CD4-positive, alpha-beta T cell (primary cell): ENCODE measurements at places on chromosomes 1 and 21.

- no peak for DNase-seq
Observed at GRCh38 chr1:183724350-183725042, 71.4 kb upstream of the APOBEC4 start.

- no peak for DNase-seq
Observed at GRCh38 chr21:35738347-35738961, 321.9 kb downstream of the SETD4 start.

DNA sequence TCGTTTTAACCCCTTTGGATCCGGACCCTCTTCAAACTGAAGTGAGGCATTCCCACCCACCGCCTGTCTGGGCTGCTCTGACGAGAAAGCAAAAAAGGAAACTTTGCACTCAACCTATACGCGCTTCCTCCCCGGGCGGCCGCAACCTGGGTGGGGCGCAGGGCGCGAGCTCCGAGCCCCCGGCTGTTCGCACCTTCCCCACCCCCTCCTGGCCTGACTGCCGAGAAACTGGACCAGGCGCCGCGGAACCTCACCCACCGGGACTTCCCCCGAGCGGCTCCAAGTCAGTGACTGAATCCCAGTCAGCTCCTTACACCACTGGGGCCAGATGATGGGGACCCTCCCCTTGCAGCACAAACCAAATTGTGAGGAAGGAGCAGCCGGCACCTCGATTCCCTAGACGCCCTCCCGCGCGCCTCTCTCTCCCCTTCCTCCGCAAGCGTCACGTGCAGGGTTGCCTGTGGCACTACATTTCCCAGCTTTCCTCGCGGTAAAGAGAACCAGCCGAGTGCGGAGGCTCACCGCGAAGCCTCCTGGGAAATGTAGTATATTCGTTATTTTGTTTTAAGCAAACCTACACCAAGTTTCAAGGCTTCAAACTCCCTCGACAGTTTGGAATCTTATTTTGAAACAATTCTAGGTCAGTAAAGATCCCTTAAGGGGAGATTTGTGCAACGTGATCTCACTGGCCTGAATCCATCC is at the start of gene RAB29:
Gene RAB29 (minus strand): TSS at position 468 of the 702 bp plus-strand sequence. CDS start 526 bp downstream, outside the sequence.
- peak; percentile 79 for DNase-seq

DNA sequence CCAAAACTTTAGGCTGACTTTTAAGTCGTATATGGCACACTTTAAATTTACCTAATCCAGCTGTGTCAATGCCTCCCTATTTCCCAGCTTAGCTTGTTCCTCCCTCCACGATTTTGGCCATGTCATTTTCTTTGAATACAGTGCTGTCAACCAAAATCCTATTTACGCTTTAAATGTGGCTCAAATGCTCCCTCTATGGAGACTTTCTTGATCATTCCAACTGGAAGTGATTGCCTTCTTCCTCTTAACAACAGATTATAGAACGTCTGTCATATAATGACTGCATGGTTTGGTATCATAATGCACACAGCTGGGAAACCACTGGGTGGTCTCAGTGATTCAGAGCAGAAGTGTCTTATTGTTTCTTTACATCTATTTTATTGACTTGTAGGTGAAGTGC is 18.9 kb upstream of the BATF3 start:
- DNase-seq, result no peak

- DNase-seq, result no peak
Observed at GRCh38 chr1:112536561-112536960, 27.8 kb downstream of the WNT2B start.

DNA sequence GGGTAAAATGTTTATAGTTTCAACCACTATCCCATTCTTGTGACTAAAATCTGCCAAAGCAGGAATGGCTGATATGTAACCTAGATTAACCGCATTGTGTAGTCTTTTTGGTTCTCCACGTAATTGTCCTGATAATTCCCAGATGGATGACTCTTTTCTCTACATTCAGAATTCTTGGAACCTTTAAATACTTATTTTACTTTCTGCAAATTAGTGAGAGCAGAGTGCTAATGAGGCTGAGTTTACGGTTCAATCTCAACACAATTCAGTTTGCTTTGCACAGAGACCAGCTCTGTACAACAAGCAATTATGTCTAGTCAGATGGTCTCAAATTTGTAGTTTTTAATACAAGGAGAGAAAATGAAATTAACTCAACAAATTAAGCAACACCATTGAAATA is 9.1 kb downstream of the CRB1 start:
- no peak for DNase-seq

- DNase-seq, result no peak
Observed at GRCh38 chr1:199447906-199448305, 579.6 kb upstream of the NR5A2 start.

DNA sequence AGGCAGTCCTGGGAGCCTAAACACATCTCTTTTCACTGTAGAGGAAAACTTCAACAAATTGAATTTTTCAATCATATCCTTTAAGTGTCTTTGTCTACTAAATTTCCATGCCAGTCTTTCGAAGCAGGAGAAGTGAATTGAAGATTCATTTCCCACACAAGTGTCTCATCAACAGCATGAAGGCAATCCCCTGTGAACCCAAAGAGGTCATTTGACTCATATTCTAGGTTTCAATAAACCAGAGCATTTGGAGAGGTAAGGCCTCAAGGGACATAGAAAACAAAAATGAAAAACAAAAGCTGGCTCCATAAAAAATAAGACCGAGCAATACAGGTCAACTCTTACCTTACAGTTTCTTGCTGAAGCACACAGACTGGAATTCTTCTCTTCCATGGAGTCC is 94.1 kb upstream of the ATP1B1 start:
- DNase-seq, result no peak

- no peak for DNase-seq
Observed at GRCh38 chr1:8259498-8260290, 58.2 kb upstream of the SLC45A1 start.

DNA sequence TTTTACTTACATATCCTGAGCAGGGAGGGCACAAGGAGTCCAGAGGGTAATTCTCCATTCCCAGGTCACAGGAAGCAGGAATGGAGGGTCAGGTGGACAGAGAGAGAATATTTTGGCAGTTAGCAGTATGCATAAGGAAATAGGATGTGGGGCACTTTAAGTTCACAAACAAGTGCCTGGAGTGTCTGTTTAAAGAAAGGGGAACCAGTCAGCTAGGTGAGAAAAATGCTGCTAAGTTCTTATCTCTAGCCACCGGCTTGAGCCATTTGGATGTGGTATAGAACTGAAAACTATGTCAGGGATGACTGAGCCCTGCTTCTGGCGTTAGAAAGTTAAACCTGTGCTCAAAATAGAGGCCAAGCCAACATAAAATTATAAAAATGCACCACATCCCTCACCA is 739.7 kb upstream of the NCAM2 start:
- no peak for DNase-seq

DNA sequence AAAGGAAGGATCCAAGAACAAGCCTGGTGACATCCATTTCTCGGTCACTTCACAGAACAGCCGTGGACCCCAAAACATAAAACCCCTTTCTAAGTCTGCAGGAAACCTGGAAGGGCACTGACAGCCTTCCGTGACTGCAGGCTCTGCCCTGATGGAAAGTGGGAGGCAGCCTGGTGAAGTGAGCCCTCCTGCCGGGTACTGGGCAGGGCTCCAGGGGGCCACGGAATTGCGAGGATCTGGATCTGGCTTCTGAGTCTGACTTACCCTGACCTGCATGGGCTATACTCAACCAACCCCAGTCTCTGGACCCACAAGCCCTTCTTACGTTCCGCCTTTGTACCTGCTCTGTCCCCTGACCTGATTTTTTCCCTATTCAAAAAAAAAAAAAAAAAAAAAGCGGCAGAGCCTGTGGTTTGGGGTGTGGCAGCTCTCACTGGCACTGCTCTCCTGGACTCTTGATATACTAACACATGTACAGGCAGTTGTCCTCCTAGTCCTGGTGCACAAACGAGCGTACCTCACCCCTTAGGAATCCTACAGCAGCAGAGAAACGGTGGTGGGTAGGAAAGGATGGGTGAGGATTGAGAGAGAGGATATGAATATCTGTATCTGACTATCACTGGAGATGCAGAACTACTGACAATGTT is 82.9 kb downstream of the BEND5 start:
- no peak for DNase-seq

DNA sequence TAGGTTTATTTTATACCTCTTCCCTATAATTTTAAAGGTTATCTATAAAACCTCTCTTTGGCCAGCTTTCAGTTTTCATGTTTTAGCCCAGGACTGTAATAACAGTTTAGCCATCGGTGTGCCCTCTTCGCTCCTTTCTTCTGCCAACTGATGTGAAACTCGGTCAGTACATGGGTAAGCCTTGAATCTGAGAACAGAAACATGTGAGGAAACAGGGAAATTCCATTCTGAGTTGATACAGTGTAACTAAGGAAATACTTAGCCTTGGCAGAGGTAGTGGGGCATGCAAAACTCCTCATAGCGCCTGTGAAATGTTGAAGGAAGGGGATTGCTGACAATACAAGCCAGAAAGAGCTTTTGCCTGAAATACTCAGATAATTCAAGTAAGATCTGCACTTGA is 465.2 kb downstream of the NCAM2 start:
- no peak for DNase-seq

GRCh38 chr1:15937706-15938168 is 38.2 kb downstream of the ZBTB17 start:
- DNase-seq, result no peak

GRCh38 chr1:12188657-12189327 is 22.0 kb downstream of the TNFRSF1B start:
- no peak for DNase-seq

GRCh38 chr1:23593556-23594148 is 34.4 kb upstream of the ID3 start:
- DNase-seq, result no peak

GRCh38 chr1:8047112-8047511 is 21.0 kb upstream of the ERRFI1 start:
- DNase-seq, result no peak

DNA sequence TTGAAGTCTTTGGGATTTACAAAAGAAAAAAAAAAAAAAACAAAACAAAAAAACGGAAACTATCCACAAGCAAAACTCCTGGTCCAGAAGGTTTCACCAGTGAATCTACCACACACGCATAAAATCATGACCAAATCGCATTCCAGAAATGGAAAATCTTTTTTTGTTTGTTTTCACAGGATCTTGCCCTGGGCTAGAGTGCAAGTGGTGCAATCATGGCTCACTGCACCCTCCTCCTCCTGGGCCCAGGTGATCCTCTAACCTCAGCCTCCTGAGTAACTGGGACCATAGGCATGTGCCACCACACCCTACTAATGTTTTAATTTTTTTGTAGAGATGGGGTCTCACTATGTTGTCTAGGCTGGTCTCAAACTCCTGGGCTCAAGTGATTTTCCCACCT is 100.5 kb downstream of the DYRK1A start:
- no peak for DNase-seq

- DNase-seq, result no peak
Observed at GRCh38 chr1:32466761-32467160, 1.9 kb downstream of the ZBTB8B start.

GRCh38 chr1:3501856-3502640 is 47.6 kb downstream of the ARHGEF16 start:
- DNase-seq, result no peak

- DNase-seq, result no peak
Observed at GRCh38 chr1:116309090-116309870, 63.8 kb upstream of the ATP1A1 start.

DNA sequence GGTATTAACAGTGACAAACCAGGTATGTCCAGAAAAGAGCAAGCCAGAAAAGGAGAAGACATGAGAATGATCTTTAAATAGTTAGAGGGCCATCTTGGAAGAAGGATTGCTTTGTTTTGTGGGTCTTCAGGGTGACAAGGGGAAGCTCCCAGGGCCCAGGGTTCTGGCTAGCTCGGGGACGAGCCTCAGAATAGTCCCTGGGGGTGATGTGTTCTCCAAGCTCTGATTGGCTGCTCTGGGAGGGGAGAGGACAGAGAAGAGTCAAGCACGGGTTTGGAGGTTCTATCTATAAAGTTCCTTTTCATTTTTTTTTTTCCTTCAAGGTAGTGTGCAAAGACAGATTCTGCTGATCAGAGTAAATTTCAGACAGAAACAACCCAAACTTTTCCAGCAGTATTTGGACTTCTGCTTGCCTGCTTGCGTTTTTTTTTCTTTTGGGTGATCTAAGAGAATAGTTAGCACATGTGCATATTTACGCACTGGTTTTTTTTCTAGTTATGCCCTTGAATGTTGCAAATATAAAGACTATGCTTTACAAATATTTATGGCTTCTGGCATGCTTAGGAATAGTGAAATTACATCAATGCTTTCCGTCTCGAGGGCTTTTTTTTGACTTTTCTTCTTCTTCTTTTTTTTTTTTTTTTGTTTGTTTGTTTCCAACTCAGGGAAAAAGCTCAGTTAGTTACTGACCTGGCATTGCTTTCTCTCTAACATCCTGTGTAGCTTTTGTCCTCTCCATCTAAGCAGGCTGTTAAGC is 59.7 kb downstream of the ROR1 start:
- DNase-seq, result no peak

DNA sequence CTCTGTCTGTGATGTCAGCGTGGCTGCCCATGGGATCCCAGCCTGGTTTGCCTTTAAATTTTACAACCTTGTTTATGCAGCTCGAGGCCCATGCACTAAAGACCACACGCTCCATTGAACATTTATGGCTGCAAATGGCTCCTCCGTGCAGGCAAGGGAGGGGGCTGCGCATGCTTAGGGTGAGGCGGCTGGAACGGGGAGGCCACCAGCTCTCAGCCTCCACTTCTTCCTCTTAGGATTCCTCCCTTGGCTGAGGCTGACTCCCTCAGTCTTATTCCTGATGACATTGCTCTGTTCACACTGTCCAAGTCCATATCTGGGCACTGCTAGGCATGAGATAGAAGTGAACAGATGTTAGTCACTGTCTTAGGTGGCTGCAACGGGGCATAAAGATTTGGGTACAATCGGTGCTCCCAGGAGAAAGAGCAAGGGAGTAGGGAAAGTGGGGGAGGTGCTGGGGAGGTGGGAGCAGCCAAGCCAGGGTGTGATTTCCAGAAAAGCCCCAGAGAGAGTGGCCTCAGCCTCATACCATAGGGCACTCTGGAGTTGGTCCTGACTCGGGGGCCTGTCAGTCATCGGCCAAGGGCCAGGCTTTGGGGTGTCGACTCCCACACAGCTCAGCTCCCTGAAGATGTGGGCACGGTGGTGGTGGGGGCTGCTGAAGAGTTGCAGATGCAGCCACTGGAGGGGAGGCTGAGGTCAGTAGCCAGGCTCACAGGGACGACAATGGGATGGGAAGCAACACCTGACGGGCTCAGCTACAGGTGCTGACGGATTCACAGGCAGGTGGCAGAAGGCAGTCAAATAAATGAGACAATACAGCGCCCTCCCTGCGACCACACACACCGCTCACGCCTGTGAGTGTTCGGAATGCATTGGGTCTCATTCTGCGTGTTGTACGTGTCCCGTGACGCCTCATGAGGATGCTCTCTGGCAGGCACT is 37.3 kb upstream of the ACTL8 start:
- DNase-seq, result no peak

GRCh38 chr1:230919207-230919606 is 50.9 kb upstream of the C1orf198 start:
- no peak for DNase-seq

- DNase-seq, result no peak
Observed at GRCh38 chr21:43687566-43688399, 28.4 kb downstream of the RRP1B start.

DNA sequence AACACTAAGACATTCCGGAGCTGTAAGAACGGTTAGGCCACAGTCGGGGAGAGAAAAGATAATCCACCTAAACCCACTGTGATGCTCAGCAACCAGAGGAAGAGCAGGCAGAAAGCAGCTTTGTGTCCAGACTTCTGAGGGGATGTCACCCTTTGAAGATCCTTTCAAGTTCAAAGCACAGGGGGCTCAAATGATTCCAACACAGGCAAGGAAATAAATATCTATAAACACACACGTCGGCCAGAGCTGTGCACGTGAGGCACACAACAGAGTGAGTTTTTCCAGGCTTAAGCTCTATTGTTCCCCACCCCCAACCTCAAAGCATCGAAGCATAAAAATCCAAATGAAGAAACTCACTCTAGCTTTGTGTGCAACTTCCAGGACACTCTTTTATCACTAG is 479.0 kb downstream of the DISC1 start:
- DNase-seq, result no peak
